Eye (tissue), 1 donor: ENCODE measurements at places on chromosomes 12 and 14.

GRCh38 chr12:92431146-92431545, 271.6 kb upstream of the PLEKHG7 start:
- no peak for DNase-seq

DNA sequence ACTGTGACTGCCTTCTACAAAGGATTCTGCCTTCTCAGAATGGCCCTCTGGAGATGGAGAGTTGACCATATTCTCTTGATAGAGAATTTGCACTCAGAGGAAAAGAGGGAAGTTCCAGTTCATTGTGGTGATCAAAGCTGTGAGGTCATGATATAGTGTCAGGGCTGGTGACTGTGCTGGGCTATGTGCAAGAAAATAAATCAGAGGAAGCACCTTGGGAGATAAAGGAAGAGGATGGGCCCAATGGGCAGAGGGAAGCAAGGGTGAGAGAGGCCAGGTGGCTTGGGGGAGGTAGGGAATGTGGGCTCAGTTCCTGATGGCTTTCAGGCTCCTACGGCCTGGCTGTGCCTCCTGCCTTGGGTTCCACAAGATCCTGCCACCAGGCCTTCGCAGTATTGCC, 145.8 kb downstream of the SLC8A3 start:
- DNase-seq = no peak

GRCh38 chr12:122459211-122459610, 36.7 kb upstream of the CLIP1 start:
- no peak for DNase-seq

- peak; percentile 45 for DNase-seq
Measured at GRCh38 chr12:3753544-3754284, 805 bp upstream of the CRACR2A start.

DNA sequence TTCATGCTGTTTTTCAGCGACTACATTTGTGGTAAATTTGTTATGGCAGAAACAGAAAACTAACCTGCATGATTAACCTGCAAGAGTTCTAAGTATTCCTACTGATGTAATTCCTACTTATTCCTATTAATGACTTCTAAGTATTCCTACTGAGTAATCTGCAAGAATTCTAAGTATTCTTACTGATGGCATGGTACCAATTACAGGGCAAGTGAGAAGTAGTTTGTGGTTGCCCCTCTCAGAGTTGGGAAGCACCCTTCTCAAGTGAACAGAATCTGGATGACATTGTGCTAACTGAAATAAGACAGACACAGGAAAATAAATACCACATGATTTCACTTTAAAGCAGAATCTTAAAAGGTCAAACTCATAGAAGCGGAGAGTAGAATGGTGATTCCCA, 100.9 kb upstream of the CPNE8 start:
- no peak for DNase-seq

DNA sequence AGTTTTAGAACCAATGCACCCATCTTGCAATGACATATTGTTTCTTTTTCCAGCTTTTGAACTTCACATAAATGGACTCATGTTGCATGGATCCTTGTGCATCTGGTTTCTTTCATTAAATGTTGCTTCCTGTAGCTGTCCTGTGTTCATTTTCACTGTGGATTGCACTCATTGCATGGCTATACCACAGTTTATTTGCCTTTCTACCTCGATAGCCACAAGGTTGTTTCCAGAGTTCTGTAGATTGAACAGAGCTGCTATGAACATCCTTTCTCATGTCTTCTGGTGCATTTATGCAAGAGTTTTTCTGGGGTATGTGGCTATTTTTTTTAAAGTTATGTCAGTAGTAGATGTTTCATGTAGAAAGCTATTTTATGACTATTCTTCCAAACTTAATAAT, 3.5 kb upstream of the KRT81 start:
- no peak for DNase-seq

GRCh38 chr14:61695695-61696527, 598 bp downstream of the HIF1A start:
- DNase-seq = peak; percentile 87

- no peak for DNase-seq
Measured at GRCh38 chr12:85639834-85640233, 196.4 kb downstream of the RASSF9 start.

DNA sequence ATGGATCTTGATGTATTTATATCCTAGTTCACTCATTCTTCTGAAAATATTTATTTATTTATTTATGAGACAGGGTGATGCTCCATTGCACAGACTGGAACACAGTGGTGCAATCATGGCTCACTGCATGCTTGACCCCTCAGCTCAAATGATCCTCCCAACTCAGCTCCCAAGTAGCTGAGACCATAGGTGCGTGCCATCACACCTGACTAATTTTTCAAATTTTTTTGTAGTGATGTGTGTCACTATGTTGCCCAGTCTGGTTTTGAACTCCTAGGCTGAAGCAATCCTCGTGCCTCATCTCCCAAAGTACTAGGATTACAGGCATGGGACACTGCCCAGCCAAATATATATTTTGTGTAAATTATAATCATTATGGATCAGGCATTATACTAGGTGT, 595.6 kb upstream of the ATP2B1 start:
- DNase-seq = no peak

DNA sequence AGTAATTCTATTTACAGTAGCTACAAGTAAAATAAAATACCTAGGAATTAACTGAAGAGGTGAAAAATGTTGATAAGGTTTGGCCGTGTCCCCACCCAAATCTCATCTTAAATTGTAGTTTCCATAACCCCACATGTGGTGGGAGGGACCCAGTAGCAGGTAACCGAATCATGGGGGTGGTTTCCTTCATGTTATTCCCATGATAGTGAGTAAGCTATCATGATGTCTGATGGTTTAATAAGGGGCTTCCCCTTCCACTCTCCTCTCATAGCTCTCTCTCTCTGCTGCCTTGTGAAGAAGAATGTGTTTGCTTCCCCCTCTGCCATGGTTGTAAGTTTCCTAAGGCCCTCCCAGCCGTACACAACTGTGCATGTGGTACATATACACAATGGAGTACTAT, 1170.7 kb downstream of the BCL11B start:
- DNase-seq = no peak

DNA sequence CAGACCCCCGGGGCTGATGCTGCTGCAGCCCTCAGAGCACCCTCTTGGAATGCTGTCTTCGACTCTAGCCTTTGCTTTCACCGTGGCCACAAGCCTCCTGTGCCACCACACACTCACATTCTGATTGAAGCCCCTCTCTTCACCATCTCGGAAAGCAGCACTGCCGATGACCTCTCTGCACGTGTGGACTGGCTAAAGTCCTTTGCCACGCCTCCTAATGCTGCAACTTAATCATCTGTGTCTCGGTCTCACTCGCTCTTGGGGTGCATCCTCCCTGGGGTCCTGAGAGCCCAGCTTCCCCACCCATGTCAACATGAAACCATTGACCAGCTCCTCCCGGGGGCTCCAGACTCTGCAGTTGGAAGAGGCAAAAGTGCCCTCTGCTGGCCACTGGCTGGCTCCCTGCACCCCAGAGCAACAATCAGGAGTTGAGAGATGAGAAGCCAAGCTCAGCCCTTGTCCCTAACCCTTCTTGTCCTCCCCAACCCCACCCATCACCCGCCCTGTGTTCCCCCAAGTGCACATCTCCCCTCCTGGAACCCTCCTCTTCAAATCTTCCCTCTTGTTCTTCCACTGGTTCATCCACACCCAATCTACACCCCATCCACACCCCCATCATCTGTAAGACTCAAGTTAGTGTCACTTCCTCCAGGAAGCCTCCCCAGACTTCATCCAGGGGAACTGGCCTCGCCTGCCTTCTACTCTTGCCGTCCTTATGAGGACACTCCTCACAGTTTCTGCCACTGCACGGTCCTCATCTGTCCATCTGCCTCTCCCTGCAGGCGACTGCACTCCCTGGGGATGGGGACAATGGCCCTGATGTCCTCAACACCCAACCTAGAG, 23.6 kb upstream of the FAM181A start:
- peak; percentile 29 for DNase-seq

GRCh38 chr14:59185676-59186075, 2.8 kb upstream of the DAAM1 start:
- no peak for DNase-seq

DNA sequence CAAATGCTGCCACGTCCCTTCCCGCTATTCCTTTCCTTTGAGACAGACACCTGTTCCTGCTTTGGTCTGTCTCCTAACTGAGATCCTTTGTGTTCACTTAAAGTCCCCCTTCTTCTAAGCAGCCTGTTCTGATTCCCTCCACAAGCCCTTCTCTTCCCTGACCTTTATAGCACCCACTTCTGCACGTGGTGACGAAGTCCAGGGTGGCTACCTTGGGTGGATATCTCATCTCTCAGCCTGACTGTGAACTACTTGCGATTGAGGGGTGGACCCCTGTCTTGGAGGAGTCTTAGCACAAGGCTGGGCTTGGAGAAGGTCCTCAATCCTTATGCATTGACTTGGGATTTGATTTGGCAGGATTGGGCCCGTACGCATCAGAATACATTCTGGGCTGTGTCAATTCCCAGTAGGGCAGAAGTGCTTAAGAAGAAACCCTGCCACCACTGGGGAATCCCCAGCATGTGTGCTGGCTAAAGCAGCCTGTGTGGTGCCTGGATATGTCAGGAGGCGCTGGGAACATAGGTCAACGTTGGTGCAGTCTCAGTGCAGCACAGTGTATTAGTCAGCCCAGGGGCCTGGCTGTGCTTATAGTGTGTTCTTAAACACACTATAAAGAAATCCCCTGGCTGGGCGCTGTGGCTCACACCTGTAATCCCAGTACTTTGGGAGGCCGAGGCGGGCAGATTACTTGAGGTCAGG, 23.6 kb downstream of the KRT80 start:
- no peak for DNase-seq

DNA sequence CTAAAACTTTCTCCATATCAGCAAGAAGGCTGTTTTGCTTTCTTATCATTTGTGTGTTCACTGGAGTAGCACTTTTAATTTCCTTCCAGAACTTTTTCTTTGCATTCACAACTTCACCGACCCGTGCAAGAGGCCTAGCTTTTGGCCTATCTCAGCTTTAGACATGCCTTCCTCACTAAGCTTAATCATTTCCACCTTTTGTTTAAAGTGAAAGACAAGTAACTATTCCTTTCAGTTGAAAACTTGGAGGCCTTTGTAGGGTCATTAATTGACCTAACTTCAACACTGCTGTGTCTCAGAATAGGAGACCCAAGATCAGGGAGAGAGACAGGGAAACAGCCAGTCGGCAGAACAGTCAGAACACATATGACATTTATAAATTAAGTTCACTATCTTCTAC, 39.3 kb downstream of the BBS10 start:
- DNase-seq = no peak

DNA sequence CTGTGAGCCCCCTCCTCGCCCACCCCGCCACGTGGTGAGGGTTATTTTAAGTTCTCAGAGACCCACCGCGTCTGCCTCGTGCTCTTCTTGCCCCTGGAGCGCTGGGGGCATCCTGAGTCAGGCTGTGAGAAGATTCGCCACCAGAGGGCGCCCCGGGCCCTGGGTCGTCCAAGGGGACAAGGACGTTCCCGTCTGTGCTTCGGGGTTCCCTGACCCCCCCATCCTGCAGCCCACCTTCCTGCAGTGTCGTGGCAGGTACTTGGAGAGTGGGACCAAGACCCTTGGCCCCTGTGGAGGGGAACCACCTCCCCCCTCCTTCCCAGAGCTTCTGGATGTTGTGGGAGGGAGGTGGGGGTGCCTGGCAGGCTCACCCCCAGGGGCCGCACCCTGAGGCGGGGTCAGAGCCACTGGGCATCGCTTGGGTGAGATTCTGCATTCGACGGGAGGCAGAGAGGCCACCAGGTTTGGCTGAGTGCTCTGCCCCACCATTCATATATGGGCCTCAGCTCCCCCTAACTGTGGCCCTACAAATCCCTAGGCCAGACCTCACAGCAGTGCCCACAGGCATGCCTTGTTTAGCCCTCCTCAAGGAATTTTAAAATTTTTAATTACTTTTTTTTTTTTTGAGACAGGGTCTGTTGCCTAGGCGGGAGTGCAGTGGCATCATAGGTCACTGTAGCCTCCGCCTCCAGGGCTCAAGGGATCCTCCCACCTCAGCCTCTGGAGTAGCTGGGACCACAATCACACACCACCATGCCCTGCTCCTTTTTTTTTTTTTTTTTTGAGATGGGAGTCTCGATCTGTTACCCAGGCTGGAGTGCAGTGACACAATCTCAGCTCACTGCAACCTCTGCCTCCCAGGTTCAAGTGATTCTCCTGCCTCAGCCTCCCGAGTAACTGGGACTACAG, 17.0 kb downstream of the RHOF start:
- peak; percentile 86 for DNase-seq

DNA sequence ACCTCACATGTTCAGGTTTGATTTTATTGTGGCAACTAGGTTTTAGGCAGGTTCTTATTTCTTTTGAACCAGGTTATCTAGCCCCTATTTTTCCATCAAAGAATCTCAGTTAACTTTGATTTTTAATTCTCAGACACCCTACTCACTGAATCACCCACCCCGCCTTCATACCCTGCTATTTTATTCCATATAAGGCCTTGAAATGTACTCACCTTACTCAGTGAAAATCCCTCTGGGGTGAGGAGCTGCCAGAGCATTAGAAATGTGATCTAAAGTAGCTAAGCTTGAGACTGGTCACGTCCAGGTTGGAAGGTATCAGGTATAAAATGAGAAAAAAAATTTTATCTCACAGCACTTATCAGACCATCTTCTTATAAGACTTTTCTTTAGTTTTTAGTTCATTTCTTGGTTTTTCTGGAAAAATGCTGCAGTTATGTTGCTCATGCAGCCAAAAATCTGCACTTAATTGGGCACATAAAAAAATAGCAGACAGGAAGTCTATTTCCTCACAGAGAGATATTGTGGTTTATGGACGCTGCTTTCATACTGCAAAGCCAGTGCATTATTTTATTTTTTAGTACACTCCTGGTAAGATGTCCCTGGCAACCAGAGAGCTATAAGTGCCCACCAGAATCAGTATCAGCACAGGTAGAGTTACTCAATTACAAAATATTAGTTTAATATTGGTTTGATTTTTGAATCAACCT, 101.5 kb upstream of the CCDC91 start:
- DNase-seq = no peak

DNA sequence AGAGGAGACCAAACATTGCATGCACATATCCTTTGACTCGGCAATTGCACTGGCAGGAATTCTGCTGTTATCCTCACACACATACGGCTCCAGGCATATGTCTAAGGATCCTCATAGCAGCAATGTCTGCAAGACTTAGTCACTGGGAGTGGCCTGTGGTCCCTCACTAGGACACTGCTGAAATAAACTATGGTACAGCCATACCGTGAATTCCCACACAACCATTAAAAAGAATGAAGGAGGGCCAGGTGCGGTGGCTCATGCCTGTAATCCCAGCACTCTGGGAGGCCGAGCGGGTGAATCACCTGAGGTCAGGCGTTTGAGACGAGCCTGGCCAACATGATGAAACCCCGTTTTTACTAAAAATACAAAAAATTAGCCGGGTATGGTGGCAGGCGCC, 105.1 kb downstream of the ZFP36L1 start:
- DNase-seq = no peak

GRCh38 chr14:75884198-75884611, 97.6 kb downstream of the TGFB3 start:
- DNase-seq = peak; percentile 36

DNA sequence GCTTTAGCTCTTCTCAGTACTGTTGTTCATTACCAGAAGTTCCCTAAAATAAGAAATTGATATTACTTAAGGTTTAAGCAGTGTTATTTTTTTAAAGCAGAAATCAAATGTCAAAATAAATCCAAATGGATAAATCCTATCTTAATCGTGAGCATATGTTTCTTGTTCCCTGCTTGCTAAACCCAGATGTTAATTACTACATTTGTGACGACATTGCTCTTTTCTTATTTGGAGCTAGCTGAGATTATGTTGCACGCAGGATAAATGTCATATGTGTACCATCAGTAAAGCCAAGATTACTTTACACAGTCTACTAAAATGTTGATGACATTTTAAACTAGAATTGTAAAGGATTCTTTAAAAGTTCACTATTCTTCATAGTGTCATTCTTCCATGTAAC, 157.5 kb downstream of the PLCZ1 start:
- DNase-seq = peak; percentile 51

- peak; percentile 90 for DNase-seq
Measured at GRCh38 chr14:21070083-21070609, at the start of gene ARHGEF40. Gene ARHGEF40 (plus strand): TSS chr14:21070304. CDS start chr14:21070397, 93 bp downstream.
